Effector CD4-positive, alpha-beta T cell (primary cell): ENCODE measurements at places on chromosomes 1 and 21.

DNA sequence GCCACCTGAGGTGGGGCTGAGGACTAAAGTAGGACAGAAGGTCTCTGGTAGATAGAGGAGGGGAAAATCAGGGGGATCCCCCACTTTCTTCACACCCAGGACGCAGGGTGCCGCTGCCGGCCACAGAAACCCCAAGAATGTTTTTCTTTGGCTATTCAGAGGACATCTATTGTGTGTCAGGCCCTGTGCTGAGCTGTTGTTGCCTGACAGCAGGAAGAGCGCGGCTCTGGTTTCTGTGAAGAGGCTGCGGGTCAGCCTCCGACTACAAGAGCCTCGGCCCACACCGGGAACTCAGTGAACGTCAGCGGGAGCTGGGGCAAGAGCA lies 407 bp upstream of the PIGV start:
- peak; percentile 51 for DNase-seq

- DNase-seq: no peak
These were observed 27.4 kb downstream of the MAP7D1 start for GRCh38 chr1:36183309-36183856.

DNA sequence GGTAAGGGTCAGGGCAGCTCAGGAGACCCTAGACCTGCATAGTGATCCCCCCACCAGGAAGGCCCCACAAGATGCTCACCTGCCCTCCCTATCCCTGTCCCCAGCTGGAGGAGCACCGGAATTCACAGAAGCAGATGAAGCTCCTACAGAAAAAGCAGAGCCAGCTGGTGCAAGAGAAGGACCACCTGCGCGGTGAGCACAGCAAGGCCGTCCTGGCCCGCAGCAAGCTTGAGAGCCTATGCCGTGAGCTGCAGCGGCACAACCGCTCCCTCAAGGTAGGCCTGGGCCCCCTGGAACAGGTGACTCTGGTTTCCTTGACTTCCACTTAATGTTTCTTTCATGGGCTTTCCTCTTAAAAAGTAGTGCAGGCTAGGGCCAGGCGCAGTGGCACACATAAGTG lies 8.4 kb downstream of the TXLNA start:
- DNase-seq: no peak

DNA sequence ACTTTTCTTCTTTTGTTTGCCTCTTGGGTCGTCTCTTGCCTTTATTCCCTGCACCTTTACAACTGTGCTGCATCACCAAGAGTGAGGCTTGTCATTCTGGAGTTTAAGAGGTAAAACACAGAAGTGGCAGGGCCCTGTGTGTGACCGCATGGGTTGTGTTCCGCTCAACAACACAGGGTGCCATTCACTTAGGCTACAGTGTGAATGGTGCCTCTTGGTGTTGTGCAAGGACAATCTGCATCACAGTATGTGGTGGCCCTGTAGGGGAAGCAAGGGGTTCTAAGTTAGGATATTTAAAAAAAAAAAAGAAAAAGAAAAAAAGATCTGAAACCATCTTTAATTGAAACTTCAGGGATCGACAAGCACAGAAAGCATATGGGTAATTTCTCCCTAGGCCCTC lies 38.2 kb downstream of the BRINP2 start:
- DNase-seq: no peak

DNA sequence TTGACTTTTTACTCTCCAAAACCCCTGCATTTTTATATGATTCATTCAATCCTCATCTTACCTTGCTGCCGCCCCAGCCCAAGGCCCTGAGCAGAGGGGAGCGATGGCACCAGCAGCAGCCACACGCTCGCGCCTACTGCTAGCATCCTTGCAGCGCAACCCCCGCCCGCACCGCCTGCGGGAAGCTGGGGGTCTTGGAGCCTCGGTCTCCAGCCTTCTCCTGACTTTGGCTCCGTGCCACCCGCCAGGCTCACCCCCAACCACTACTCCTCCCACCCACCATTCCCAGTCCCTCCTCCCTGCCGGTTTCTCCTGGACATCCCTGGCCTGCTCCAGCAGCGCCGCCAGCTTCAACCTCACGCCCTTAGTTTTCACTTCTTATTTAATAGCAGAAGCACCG lies 76.6 kb downstream of the RPE65 start:
- DNase-seq: no peak

DNA sequence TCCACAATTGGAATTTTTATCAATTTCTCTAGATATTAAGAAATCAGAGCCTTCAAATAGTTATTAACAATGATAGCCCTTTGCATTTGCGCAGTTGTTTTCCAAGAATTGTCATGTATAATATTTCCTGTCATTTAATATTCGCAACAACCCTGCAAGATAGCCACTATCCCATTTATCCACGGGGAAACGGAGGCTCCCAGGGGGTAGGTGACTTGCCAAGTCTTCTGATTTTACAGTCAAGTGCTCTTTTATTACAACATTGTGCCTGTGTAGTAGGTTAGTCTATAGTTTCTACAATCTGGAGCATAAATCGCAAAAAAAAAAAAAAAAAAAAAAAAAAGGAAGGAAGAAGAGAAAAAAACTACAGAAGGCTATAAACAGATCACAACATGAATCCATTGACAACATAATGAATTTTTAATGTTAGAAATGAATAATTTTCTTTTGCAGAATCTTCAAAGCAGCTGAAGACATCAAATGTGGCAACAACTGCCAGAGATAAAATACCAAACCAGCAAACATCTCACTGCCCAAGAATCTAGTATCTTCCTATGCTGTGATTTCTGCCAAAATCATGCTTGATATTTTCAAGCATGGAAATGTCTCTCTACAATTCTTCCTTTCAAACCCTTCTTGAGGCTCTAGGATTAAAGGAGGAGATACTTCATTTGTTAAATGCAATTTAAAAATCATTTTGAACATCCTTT lies 125.5 kb downstream of the PTPN14 start:
- DNase-seq: no peak

DNA sequence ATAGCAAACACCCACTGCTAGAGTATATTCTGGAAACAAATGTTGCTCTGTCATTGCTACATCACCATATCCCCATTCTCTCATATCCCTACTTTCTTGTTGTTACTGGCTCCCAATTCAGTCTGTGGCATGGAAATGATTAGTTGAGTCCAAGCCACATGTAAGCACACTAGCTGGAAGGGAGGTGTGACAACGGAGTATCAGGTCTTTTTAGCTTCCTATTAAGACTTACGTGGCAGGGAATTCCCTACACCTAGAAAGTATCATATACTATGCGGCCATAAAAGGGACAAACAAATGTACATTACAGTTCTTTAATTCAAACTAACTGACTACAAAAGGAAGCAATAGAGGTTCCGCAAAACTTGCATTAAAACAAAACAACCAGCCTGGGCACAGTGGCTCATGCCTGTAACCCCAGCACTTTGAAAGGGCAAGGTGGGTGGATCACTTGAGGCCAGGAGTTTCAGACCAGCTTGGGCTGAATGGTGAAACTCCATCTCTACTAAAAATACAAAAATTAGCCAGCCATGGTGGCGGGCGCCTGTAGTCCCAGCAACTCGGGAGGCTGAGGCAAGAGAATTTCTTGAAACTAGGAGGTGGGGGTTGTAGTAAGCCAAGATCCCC lies 48.6 kb downstream of the INTS7 start:
- DNase-seq: no peak

- no peak for DNase-seq
These were observed 18.1 kb downstream of the VASH2 start for GRCh38 chr1:212968368-212968863.

DNA sequence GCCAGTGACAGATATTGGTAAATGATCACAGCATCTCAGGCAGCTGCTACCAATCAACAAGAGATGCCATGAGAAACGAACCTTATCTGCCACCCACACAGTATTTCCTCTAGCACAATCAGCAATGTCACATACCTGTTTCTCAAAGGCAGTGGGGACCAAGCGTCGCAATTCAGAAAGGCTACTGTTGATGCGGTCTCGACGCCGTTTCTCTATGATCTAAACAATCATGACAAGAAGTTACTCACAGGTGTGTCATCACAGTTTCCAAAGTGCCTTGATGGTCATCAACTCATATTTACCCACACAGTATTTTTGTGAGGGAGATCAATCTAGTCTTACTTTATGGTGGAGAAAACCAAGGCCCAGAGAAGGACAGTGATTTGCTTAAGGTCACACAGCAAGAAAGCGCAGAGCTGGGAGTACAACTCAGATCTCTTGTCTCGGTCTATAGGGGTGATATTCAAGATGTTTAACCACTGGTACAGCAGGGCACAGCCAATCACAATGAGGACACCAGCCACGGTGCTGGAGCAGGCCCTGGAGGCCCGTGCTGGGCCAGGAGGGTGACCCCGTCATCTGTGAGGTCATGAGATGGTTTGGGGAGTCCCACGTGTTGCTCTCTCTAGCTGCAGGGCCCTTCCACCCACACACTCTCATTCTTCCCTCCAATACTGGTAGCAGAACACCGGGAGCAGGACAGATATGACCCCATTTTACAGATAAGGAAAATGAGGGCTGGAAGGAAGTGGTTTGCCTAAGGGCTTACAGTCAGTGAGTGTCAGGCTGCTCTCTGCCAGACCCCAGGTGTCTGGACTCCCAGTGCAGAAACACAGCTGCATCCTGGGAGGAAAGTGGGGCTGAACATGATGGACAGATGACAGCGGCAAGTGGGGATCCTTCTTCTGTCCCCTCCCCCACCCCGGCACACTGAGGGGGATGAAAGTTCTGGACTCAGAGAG lies 7.8 kb downstream of the HEYL start:
- DNase-seq: no peak
